Activated CD8-positive, alpha-beta memory T cell treated with anti-CD3 and anti-CD28 coated beads for 1 hour (primary cell): ENCODE measurements at places on chromosomes 12 and 14.

DNA sequence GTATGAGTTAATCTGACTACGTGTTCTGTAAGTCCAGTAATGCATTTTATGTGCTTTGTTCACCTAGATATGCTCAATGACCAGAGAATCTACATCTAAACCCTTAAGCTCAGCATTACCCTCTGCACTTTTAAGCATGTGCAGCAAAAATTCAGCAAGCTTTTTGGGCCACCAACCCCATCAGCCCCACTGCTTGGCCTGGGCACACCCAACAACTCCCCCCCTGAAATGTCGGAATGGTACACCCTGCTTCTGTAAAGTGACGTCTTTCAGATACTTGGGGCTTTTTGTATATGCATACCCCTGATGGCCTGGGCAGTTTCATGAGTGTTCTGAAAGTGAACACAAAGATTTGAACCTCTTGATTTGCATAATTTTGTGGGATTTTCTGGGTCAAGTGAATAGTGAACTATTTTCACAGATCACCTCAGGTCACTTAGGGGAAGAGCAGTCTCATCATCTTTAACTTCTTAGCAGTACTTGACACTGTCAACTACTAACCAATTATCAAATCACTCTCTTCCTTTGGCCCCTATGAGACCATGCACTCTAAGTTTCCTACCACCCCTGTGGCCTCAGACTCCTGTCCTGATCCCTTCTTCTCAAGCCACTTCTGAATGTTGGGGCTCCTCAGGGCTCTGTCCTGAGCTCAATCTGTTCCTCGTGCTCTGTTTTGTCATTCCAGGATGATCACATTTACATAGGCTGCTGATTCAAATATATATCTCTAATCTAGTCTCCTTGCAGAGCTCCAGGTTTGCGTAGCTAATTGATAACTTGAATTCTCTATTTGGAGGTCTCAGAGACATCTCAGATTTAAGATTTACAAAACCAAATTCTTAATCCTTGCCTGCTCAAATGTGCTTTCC, 36.3 kb upstream of the PPM1A start:
- DNase-seq: no peak

- DNase-seq: no peak
Observed at GRCh38 chr12:30700216-30700900, 4.7 kb upstream of the IPO8 start.

DNA sequence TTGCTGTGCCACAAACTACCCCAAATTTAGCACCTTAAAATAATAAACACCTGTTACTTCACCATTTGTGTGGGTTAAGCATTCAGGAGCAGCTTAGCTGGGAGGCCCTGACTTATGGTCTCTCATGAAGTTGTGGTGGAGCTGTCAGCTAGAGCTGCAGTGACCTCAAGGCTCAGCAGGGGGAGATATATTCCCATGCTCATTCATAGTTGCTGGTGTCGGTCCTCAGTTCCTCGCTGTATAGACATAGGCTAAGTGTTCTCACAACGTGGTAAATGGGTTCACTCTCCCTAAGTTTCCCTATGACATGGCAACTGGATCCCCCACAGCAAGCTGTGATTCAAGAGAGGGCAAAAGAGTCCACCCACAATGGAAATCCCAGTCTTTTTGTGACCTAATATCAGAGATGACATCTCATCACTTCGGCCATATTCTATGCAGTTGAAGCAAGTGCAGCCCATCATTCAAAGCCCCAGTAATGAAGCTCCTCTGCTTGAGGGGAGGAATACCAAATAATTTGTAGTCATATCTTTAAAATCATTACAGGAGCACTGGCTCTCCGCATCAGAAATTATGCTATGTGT, 41.1 kb downstream of the PRB3 start:
- no peak for DNase-seq

GRCh38 chr12:47270782-47271664, 191.3 kb upstream of the AMIGO2 start:
- DNase-seq: no peak

- no peak for DNase-seq
Observed at GRCh38 chr12:65821336-65821735, 2.9 kb upstream of the HMGA2 start.

GRCh38 chr12:128025589-128026245, 241.3 kb upstream of the TMEM132C start:
- DNase-seq: no peak

- DNase-seq: no peak
Observed at GRCh38 chr12:119780786-119781434, 96.2 kb downstream of the CIT start.

DNA sequence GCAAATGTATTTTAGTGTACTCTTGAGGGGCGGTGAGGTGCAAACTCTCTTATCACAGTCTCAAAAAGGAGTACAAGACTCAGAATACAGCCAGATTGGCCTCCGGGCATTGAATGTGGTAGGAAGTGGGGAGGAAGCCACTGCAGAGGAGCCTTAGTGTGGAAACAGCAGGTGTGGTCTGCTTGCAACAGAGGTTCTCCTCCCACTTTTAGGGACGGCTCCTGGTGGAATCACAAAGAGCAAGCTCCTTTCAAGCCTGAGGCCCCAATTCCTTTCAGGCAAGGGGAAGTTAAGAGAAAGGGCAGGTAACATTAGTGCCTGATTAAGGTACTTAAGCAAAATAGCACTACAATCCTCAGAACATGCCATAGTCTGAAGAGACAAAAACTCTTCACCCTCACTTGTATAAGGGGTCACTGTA, 23.7 kb upstream of the SLC2A3 start:
- no peak for DNase-seq

- no peak for DNase-seq
Observed at GRCh38 chr12:63844391-63845341, at the start of gene SRGAP1. TSS of gene SRGAP1 (plus strand) at chr12:63844700. CDS start at chr12:63844817, 117 bp downstream.

DNA sequence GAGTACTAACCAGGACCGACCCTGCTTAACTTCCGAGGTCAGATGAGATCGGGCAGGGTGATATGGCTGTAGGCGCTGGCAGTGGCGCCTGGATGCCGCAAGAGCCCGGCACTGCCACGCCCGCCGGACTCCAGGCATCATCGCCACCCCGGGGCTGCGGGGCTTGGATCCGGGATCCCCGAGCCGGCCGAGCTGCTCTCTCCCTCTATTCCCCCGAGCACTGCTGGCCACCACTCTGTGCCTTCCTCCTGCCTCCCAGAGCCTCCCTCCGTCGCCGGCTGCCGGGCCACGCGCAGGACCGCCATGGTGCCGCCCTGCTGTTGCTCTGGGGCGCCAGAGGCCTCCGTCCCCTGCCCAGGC, 153.2 kb upstream of the ALG10B start:
- DNase-seq: no peak

DNA sequence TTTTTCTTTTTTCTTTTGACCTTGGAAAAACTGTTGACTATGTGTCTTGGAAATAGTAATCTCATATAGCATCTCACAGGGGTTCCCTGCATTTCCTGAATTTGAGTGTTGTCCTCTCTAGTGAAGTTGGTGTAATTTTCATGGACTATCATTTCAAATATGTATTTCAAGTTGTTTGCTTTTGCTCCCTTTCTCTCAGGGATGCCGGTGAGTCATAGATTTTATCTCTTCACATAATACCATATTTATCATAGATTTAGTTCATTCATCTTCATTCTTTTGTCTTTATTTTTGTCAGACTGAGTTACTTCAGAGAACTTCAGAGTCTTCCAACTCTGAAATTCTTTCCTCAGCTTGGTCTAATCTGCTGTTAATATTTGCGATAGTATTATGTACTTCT, 1320.6 kb downstream of the LRFN5 start:
- DNase-seq: no peak

- no peak for DNase-seq
Observed at GRCh38 chr12:132491761-132492378, 1.9 kb downstream of the FBRSL1 start.

DNA sequence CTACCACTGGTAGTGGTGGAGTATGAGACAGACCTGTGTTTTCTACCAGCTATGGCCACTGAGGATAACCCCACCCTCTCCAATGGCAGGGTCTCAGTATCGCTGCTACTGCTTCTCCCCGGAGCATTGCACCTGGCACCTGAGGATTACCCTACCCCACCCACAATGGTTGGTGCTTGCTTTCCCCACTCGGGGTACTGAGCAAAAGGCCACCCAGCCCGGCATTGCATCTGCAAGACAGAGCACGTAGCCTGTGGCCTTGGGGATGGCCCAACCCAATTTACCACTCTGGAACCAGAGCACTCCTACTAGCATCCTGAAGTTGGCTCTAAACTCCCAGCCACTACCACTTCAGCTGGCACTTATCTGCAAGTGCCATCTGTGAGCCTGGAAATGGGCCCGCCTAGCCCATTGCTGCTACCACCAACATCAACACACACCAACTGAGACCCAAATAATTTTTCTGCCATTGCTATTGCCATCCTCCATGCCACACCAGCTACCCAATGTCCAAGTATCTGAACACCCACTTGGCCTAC, 145.7 kb downstream of the CNTN1 start:
- DNase-seq: no peak

GRCh38 chr12:80715713-80716249, 931 bp upstream of the MYF5 start:
- no peak for DNase-seq

DNA sequence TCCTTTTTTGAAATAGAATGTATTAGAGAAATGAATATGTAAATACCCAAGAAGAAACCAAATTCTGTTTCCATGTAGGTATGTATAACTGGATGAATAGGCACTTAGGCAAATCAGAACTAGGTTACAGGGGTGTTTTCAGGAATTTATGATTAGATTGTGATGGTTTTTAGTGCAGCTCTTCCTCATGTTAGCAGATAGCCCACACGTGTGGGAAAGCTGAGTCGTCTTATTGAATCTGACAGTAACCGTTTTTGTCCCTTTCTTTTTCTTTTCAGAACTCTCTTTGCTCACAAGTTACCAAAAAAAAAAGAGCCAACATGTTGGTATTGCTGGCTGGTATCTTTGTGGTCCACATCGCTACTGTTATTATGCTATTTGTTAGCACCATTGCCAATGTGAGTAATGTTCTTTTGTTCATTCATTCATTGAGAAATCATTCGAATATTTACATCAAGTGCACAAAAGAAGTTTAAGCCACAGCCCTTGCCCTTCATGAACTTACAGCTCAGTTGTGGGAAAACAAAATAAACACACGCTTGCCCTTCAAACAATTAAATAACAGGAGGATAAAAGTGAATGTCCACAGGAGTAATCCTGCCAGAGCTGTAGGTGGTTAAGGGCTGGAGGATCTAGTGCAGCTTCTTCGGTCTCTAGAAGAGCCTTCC, 14.8 kb downstream of the EMP1 start:
- DNase-seq: no peak

DNA sequence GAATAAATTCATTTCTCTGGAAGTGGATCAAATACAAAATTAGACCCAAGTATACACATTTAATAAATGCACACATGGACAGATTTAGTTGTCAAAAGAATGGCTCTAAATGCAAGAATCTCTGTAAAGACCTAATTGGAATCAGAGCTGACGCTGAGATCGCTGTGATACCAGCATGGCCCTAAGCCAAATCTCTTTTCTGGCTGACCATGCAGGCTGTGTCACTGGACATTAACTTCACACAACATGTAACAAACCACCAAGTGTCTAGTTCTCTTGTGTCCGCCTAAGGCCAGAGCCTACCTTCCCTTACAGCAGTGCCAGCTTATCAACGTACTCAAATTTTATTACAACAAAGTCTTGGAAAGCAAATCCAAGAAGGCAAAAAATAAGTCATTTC, 127.5 kb downstream of the MED13L start:
- DNase-seq: no peak
